ENCODE measurements at places on chromosomes 5 and 9.

DNA sequence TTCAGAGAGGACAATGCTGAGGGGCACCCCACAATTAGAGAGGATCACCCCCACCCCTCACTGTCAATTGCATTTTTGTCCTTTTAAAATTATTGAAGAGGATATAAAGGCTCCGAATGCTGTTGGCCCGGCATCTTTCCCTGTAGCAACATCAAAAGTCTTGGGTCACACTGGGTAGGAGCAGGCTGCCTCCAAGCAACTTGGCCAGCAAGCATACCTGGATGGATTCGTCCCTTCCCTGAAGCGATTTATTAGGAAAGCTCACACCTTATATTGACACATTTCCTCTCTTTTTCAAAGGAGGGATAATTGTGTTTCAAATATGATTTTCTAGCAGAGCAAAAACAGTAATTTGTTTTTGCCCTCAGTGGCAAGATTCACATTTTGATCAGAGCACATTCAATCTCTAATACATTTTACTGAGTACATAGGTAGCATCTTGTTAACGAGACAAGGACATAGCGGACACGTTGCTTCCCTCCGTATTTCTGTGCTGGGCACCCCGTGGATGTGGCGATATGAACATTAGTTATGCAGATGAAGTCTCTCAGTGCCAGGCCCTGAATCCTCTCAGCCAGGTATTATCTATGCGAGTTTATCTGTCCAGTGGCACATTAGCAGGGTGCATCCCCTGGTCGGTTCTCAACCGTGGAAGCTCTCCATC, 321.5 kb downstream of the NTRK2 start:
- no peak for DNase-seq

DNA sequence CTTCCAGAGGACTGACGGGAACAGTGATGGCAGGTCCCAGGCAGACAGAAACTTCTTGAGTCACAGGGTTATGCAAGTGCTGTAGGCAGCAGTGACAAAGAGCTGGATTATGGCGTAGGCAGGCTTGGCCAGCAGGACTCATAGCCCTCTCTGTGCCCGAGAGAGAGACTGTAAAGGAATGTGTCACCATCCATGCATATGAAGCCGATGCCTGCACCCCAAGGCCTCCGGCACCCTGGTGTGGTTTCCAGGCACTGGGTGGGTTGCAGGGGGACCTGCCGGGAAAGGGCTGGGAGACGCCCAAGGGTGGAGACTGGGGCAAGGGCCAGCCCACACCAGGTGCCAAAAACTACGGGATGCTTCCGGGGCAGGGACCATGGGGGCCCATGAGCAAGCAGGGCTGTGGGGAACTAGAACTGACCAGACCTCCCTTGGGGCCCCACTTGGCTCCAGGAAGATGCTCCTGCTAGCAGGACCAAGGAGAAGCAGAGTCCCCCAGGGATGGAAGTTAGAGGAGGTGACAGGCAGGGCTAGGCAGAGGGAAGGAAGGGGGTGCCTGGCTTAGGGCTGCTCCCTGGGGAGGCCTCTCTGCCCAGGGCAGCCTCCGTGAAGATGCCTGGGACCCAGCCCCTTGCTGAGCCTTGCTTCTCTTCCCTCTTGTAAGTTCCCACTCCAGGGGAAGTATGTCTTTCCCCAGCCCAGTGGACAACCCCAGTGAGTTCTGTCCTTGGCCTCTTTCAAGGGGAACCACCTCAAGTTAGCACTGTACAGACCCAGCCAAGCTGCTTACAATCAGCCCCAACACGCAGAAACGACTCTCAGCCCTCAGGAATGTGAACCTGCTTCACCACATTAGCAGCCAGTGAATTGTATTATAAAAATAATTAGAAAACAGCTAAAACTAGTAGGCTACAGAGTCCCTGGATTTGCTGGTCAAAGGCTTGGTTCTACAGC, 10.5 kb upstream of the IPPK start:
- DNase-seq = no peak

DNA sequence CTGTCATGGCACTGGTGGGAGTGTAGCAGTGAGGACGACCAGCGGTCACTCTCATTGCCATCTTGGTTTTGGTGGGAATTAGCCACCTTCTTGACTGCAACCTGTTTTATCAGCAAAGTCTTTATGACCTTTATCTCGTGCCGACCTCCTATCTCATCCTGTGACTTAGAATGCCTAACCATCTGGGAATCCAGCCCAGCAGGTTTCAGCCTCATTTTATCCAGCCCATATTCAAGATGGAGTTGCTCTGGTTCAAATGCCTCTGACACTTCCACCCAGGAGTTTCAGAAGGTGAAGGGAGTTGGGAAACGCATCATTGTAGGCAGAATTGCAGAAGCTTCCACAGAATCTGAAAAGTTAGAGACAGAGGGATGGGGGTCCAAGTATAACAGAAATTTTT, 35.4 kb downstream of the SHC3 start:
- no peak for DNase-seq

- no peak for DNase-seq
These were observed 188.2 kb downstream of the PAX5 start for GRCh38 chr9:36845844-36846243.

DNA sequence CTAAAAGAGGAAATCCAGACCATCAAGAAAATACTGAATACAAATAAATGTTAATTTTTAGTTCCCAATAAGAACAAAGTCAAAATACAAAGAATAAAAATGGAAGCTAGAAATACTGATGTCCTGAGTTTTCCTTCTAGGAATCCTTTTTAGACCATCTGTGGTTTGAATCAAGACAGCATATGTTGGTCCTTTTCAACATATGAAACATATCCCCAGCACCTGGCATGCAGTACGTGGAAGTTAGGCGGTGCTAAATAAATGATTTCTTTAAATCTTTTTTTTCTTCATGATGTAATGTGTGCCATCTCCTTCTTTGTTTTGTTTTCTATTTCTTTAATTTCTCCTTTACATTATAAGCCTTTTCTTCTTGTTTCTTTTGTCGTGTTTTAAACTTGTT, 34.0 kb downstream of the KIAA1958 start:
- no peak for DNase-seq

GRCh38 chr5:111603446-111603827, 91.1 kb upstream of the STARD4 start:
- DNase-seq = no peak

DNA sequence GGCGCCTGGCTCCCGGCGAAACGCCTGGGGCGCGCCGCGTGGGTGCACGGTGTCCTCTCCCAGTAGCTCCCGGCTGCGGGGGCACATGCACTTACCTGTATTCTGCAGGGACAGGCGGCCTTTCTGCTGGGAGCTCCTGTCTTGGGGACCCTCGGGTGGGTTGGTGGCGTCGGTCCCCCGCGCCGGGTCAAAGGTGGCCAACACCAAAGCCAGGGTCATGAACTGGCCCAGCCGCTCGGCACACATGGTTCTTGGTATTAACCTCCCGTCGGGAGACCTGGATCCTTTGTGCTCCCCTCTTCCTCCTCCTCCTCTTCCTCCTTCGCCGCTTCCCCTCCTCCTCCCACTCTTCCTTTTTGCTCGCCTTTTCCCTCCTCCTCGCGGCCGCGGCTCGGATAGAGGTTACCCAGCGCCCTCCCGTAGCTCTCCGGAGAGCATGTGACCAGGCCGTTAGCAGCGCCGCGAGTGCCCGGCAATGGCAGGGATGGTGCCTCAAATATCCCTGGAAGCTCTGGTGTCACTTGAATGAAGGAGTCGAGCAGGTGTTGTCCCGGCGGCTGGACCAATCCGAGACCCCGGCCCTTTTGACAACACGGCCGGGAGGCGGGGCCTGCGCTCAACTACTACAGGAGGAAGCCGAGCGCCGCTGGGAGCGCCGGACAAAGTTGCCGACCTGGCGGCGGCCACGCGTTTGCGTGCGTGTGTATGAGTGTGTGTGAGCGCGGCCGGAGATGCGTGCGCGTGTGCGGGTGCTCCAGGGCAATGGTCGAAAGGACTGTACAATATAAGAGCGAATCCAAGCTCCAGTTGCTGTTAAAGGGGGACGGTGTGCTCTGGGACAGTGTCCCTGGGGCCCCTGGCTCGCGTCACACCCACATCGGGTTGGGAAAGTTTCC, at the start of gene STC2:
TSS of gene STC2 (minus strand) at position 467 of the 896 bp plus-strand sequence. CDS start at position 246, 221 bp downstream.
- DNase-seq = no peak

DNA sequence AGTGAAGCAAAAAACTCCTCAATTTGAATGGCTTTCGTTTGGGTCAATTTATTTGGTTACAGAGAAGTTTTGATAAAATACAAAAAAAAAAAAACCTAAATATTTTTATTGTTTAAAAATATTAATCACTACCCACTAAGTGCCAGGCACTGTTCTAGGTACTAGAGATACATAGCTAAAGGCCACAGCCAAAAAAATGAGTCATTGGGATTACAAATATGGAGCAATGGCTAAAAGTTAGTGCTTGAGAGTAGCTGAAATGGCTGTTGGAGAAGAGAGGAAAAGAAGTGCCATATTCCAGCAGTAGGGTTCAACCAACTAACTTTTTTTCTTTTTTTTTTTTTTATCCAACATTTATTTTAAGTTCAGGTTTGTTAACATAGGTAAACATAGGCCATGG, 130.1 kb upstream of the PTGER4 start:
- DNase-seq = no peak

DNA sequence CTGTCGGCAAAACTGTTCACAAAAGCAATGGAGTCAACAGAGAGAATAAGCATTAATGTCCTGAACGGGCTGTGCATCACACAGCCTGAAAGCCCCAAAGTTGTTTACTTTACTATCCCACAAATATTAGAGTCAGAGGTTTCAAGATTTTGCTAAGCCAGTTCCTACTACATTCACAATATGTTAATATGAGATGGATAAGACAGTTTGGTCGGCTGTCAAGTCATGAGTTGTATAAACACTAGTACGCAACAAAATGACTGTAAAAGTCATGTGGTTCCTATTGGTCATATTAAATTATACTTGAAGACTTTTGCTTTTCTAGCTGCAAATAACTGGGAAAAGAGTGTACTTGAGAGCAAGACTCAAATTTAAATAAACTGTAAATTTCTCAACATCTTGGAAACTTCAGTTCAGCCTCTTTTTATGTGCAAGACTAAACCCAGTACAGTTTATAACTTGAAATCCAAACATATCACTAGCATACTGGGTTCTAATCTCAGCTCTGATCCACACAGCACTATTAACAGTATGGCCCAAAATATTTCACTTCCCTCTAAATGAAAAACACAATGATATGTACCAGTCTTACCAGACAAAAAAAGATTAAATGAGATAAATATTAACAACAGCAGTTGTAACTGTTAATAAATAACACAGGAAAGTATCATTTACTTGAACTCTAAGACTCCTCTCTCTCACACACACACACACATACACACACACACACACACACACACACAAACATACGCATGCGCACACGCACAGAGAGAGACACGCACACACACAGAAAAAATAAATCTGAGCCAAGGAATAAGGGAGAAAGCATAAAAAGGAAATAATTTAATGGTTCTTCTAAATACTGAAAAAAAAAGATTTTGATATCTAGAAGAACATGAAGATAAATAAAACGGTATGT, 33.1 kb downstream of the FANCC start:
- DNase-seq = no peak

DNA sequence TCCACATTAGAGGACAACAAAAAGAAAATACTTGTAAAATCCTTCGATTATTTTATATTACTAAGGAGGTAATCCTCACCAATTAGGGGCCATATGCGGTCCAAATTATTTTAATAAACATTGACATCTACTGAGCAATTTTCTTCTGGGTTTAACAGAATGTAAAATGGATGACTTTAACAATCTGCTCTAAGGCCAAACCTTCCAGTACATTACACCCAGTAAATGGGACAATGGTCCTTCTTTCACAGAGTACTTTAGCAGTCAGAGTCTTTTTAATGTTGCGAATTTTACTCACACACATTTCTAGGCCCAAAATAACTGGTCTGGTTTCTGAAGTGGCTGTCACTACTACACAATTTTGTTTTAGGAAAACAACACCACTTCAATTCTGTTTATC, 106.9 kb downstream of the TTC39B start:
- no peak for DNase-seq

DNA sequence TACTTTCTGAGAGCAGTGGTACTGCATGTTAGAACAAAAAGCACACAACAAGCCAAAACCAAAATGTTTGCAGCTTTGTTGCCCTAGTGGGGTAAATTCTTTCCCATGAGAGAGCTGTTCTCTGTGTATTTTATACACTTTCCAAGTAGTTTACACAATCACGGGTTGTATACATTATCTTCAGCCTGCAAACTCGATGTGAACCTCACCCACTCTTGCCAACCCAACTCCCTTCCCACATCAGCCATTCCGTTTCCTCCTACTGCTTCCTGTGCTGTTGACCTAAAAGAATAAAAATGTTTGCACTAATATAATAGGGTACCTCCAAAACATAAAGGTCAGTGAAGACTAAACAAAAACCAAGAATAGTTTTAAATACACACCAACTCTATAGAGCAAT, 47.0 kb downstream of the IQGAP2 start:
- DNase-seq = no peak

DNA sequence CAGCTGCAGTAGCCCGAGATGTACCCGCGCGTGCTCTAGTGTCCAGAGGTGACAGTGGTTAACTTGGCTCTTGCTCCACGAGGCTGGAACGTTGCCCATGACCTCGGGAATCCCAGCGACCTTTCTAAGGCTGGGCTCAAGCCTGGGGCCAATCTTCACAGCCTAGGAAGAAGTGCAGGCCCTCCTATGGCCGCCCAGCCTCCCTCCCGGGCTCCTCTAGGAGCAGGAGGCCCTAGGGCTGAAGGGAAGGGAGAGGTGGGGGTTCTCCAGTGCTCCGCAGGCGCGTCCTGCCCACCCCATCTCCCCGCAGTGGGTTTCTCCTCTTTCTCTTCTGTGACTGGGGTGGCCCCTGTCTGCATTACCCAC, 13.3 kb downstream of the NR2F1 start:
- no peak for DNase-seq

GRCh38 chr5:142568283-142568995, 117.5 kb downstream of the FGF1 start:
- DNase-seq = no peak

GRCh38 chr5:78108564-78108963, 185.9 kb downstream of the AP3B1 start:
- DNase-seq = no peak

- no peak for DNase-seq
These were observed 31.2 kb downstream of the STC2 start for GRCh38 chr5:173296737-173297676.

- no peak for DNase-seq
These were observed 8.6 kb upstream of the DIRAS2 start for GRCh38 chr9:90651246-90651645.

DNA sequence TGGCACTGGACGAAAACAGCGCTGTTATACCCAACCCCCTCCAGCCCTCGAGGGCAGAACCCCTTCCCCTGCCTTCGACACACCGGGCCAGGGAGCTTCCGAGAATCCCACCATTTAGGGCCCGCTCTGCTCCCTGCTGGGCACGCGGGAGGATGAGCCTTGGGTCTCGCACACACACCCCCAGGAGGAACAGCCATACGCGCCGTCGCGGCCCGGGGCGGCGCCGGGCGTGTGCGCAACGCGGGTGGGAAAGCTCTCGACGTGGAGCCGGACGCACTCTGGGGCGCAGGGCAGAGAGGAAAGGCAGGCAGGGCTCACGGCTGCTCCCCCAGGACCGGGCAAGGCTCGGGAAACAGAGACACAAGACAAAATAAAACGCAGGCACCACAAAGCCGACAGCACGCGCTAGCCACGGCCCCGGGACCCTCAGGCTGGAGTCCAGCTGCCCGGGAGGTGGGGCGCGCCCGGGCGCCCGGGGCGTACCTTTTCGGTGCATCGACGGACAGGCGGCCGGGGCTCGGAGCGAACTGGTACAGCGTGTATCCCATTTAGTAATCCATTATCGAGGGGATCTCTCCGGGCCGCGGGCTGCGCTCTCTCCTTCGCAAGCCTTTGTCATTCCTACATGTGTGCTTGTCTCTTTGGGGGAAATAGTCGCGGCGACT, 789 bp downstream of the SEMA6A start:
- DNase-seq = no peak
